ENCODE measurements at places on chromosomes 3 and 15.

DNA sequence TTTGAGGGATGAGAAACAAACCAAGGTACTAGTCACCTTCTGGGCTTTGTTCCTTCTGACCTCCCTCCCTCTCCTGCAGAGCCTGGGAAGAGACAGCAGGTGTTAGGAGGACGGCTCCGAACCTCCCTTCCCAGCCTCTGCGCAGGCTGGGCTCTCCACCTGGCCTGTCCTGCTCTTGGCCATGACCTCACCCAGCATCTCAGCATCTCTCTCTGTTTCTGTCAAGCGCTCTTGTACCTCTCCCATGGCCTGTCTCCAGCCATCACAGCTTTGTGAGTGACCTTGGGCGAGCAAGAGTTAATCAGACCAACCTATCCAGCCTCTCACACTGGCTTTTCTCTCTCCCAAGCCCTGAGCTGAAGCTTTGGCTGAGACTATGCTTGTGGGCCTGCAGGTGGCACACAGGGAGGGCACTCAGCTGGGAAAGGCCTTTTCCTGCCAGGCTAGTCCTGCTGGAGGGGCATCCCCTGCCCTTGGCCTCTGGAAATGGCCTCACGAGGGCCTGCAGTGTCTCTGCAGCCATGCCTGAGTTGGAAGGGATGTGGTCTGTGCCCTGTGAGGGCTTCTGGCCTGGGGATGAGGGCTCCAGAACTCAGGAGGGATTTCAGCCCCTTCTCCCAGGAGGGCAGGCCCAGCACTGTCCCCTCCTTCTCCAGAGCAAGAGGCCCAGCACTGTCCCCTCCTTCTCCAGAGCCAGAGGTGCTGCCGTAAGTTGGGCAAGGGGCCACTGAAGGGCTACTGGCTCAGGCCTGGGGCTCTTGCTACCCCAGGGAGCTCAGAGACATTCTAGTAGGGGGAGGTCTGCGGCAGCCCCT lies 2.1 kb downstream of the CHST13 start:
- DNase-seq: no peak

DNA sequence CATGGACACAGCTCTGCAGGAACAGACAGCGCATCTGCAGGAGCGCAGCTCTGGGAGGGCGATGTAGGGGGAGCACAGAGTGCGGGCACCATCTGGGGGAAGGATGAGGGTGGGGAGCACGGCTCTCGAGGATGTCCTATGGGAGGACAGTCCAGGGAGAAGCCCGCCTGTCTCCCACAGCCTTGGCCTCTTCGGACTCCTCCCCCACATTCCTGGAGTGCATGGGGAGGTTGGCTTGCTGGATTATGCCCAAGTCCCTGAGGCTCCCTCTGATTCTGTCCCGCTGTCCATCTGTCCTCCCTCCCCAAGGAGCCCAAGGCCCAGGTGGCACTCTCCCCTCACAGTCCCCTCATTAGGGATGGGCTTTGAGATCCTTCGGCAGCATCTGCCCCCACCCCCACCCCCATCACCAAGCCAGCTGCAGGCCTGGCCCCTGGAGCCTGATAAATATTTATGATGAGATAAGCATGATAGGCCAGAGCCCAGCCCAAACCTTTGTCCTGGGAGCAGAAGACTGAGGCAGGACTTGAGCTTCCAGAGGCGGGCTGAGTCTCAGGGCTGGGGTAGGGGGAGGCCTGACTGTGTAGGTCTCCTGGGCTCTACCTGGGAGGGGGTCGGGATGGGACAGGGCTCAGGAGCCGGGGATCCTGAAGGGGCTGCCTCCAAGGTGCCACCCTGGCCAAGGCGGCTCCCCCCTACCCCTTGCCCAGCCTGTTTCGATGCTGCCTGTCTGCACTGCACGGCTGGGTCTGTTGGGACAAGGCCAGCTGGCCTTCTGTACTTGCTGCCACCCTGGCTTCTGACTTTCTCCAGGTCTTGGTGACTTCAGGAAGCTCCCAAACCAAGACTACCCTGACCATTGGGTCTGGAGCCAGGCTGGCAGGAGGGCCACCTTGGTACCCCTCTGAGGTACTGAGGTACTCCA lies 28.6 kb upstream of the SEMA3F start:
- no peak for DNase-seq

- no peak for DNase-seq
These were observed 509.5 kb downstream of the NTRK3 start for GRCh38 chr15:87747087-87747486.

DNA sequence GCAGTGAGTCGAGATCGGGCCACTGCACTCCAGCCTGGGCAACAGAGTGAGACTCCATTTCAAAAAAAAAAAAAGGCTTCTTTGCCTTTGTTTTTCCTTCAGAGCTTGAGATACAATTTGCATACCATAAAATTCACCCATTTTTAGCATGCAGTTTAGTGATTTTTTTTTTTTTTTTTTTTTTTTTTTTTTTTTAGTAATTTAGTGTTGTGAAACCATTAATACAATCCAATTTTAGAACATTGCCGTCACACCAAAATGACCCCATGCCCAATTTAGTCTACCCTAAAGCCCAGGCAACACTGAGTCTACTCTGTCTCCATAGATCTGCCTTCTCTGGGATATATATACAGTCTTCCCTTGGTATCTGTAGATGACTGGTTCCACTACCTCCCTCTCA lies 61.1 kb downstream of the USP50 start:
- no peak for DNase-seq

GRCh38 chr15:40091861-40092255 lies 16.8 kb downstream of the BMF start:
- no peak for DNase-seq
